ENCODE measurements at places on chromosomes 12 and 14.

- no peak for DNase-seq
Measured at GRCh38 chr12:132236930-132237771, 92.2 kb downstream of the GALNT9 start.

- no peak for DNase-seq
Measured at GRCh38 chr12:43556057-43556456, 4.1 kb upstream of the ADAMTS20 start.

DNA sequence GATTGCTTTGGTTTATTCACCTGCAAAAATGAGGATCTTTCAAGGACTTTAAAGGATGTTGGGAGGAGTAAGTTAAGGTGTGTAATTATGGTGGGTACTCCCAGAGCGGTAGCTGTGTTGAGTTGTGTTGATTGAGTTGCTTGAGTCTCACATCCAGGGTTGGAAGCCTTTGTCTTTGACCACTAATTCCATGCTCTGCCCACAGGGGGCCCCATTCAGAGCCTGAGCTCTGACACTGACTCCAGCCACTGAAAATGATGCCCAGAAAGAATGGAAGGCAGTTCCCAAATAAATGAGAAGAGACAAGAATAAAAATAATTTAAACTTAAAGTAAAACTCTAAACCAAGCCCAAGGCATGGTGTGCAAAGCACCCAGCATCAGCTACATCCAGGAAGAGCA lies 237.4 kb upstream of the PWP1 start:
- no peak for DNase-seq

GRCh38 chr14:61889914-61890351 lies 127.7 kb downstream of the SNAPC1 start:
- peak; percentile 22 for DNase-seq

Measured in CD4-positive, alpha-beta memory T cell (primary cell).